Liver (tissue), 10 donors: ENCODE measurements at places on chromosomes 11 and 22.

DNA sequence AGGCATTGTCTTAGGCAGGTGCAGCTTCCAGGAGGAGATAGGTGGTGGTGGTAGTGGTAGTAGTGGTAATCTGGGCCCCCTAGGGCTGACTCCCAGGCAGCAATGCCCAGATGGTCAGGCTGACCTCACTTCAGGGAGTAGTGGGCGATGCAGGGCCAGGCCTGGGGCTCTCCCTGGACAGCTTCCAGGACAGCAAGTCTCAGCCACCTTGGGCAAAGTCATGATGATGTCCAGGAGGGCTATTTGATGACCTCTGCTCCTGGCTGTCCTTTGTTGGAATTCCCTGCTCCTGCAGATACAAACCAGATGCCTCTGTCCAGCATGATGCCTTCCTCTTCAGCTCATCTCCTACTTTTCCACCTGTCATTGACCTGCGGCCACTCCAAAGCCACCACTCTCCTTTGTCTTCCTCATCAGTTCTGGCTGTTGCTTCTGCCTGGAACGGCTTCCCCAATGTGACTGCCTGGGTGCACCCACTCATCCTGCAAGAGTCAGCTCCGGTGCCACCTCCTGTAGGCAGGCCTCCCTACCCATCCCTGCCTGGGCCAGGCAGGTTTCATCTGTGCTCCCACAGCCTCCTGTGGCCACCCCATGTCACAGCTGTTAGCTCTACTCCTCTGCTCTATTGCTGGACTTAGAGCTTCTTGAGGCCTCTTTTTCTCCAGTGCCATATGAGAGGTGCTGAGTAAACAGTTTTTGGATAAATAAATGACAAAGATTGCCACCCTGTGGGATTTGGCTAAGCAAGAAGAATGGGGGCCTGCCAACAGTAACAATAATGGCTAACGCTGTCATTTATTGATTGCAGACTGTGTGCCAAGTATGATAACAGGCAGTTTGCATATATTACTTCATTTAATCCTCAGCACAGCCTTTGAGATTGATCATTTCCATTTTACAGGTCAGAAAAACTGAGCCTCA is 172.9 kb upstream of the NECTIN1 start:
- no peak for DNase-seq

GRCh38 chr22:30245181-30245984 is 1.2 kb downstream of the LIF start:
- DNase-seq = no peak

DNA sequence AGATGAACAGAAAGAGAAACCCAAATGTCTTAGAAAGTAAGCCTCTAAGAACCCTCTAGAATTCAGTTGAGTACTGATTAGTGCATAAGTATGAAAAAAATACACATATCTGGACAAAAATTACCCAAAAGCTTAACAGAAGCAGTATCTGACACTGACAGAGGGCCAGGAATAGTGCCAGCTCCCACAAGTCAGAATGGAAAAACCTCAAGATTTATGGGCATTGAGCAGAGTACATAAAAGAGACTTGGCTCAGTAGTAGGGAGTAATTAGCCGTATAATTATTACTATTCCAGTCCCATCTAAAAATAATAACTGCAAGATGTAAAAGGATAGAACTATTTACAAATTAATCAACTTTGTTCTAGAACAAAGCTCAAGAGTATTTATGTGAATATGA is 834.5 kb downstream of the FAM181B start:
- DNase-seq = no peak

DNA sequence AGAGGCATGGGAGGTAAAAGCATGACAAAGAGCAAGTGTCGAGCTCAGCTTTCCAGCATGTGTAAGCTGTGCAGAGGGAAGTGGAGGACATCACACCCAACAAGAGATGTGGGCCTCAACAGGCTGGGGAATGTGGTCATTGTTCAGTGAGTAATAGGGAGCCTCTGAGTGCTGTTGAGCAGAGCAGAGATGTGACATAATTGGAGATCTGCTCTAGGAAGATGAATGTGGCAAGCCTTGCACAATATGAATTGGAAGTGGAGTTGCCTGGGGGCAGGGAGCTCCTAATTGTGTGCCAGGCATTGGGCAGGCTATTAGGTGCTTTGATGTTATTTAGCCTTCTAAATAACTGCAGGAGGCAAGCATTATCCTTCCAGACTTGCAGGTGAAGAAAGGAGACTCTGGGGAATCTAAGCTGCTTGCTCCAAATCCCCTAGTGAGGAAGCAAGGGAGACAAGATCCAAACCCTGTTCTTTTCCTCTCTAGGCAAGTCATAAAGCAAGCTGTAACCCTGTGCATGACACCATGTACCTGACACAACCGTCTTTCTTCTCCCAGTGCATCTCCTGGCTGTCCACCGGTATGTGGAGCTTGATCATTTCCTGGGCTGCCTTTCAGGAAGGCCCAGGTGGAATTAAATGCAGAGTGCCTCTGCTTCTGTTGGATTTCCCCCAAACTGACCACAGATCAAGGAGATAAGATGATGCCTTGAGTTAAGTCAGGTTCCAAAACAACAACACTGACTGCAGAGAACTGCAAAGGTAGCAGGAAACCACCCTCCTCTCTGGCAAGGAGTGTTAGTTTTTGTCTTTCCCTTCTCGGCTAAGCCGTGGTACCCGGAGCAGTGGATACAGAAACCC is 221.4 kb downstream of the TENM4 start:
- no peak for DNase-seq

DNA sequence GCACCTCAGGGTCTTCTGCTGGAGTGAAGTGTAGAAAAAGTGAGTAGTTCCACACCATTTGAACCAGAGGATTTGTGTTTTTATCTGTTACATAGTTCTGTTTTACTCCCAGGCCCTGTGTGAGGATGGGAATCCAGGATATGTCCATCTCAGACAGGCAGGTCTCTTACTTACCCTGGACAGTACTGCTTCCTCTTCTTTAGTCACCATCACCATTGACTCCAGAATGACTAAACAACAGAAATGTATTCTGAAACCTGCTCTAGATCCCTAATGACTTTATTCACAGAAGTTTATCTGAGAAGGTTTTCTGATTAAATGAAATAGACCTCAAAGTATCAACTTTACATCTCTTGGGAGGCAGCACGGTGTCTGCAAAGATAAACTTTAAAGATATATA is 33.6 kb downstream of the CYP2R1 start:
- DNase-seq = no peak

GRCh38 chr11:60899977-60900376 is 6.4 kb downstream of the PRPF19 start:
- DNase-seq = no peak
